ENCODE measurements at places on chromosomes 3 and 15. TPM values are rescaled to one million over a fixed set of nuclear protein-coding genes. Genes with fewer than 3 reads are reported as not detected.
A peak's percentile ranks its signal among the peaks of the same experiment; 100 is the strongest.

Gene TICRR
- 33.8 TPM for total RNA-seq

Gene CASR
- total RNA-seq, result 0.16 TPM

Gene EBLN2
- 2.3 TPM for total RNA-seq

Gene SCN11A
- 0.27 TPM for total RNA-seq

Gene BCL2A1
- total RNA-seq, result 0.25 TPM

Gene ST8SIA2
- total RNA-seq, result 2.9 TPM

Gene TM4SF4
- total RNA-seq, result 2.0 TPM

Gene NRROS
- total RNA-seq, result 5.1 TPM

Gene ENTPD3
- 0.50 TPM for total RNA-seq

Gene SIDT1
- total RNA-seq, result 0.22 TPM

Gene FANCD2
- total RNA-seq, result 69.6 TPM

Gene ABHD17C
- 29.0 TPM for total RNA-seq

Gene CAPN3
- 0.70 TPM for total RNA-seq

Gene SPATA12
- total RNA-seq, result 0.39 TPM

Gene CFAP100
- total RNA-seq, result not detected

- no peak for DNase-seq
These were observed 61.4 kb downstream of the SH3BP5 start for GRCh38 chr3:15271030-15271429.

- no peak for DNase-seq
These were observed 36.0 kb downstream of the NECTIN3 start for GRCh38 chr3:111107662-111108035.

DNA sequence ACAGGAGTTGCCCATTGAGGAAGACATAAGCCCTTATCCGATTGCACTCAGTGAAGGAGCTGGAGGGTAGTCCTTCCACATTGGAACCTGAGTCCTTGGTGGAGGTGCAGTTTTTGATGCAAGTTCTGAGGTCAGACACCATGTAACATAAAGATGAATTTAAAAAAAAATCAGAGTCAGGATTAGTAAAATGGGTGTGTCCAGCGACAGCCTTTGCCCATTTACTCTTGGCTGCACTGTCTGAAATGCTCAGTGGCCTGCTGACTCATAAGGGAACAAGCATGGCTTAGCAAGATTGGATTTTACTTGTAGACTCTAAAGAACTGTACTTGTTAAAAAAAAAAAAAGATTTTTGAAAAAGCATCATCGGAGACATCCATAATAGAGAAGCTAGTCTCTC, 241.1 kb upstream of the TOPAZ1 start:
- no peak for DNase-seq

DNA sequence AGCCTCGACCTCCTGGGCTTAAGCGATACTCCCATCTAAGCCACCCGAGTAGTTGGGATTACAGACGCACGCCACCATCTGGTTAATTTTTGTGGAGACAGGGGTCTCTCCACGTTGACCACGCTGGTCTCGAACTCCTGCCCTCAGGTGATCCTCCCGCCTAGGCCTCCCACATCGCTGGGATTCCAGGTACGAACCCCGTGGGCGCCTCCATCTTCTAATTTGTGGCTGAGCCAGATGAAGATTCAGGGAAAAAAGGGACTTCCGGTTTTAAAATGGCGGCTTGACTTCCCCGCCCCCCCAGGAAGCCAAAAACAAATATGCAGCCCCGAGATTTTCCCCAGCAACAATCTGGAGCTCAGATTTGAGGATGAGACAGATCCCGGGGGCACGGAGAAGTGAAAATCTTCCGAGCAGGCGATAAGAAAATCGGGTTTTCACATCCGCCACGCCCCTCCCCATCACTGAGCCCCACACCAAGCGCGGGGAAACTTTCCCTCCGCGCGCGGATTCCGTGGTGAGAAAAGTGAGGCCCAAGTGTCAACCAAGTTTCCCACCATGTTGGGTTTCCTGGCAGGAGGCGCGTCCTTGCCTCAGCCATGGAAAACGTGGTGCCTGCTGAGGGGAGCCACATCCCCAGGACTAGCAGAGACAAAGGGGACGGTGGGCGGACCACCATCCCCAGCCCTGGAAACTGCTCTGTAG, 15.4 kb downstream of the CHST14 start:
- DNase-seq, result no peak

DNA sequence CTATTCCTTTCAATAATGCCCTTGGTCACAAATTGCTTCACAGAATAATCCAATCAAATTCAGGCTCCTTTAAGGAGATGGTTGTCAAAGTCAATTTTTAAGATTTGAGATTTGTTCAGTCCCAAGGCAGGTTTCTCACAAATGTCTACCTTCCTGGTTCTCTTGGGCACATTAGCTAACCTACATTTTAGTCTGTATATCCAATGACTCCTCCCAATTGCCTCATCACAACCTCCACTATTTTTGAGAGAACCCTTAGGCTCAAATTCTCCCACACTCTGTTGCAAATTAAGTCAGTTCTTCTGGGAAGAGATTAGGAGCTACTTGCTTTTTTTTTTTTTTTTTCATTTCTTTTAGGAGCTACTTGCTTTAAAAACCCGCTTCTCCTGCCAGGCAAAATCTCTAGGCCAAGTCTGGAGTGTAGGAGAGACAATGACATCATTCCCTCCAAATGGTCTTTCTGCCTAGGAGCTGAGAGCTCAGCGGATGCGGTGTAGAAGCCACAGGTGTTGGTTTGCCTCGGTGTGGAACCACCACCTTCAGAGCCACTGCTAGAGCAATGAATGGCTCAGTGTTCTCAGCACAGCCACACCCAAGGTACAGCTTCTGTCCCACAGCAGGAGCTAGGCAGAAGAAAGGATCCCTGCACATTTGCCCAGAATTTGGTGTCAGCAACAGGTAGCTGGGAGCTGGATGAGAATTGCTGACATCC, 10.0 kb upstream of the INO80 start:
- no peak for DNase-seq

- DNase-seq, result no peak
These were observed 67.1 kb downstream of the OXSM start for GRCh38 chr3:25856902-25857518.

GRCh38 chr3:127452321-127452821, 138.2 kb downstream of the TPRA1 start:
- DNase-seq, result no peak

- DNase-seq, result no peak
These were observed 19.3 kb upstream of the PRR23E start for GRCh38 chr3:127173516-127174166.

GRCh38 chr3:111803123-111803593, 55.9 kb upstream of the PHLDB2 start:
- DNase-seq, result no peak

DNA sequence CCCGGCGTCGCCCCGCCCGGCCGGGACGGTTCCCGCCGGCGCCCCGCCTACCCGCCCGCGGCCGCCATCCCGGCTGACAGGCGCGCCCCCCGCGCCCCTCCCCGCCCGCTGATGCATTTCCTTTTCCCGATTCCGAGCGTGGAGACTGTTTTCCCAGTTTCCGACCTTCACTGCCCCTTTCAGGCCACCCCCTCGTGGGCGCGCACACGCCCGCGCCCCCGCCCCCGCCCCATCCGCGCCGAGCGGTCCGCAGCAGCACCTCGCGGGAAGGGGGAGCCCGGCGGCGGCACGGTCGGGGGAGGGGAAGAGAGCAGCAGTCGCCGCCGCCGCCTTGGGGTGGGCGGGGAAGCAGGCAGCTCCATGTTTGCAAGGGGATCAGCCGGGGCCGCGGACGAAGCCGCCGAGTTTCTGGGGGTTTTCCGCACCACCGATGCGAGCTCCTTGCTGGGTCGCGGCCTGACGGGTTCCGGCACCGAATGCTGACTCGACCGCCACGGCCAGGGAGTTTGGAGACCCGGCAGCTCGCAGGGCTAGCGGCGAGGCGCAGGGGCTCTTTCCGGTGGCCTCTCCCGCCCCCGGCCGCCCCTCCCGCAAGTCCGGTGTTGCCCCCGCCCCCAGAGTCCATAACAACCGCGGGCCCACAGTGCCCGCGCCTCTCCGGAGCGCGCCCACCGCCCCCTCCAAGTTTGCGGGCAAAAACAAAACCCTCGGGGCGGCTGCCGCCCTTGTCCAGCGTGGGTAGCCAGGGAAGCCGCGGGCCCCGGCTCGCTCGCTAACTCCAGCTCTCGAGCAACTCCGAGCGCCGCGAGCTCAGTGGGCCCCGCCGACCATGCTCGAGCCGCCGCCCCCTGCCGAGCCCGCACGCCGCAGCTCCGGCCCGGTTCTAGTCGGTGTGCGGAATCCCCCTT, 3.2 kb upstream of the SIN3A start:
- DNase-seq, result peak; percentile 68

GRCh38 chr3:124935794-124936542, 1.4 kb upstream of the MUC13 start:
- DNase-seq, result no peak

GRCh38 chr3:71580636-71581456, 2.7 kb downstream of the FOXP1 start:
- DNase-seq, result no peak

DNA sequence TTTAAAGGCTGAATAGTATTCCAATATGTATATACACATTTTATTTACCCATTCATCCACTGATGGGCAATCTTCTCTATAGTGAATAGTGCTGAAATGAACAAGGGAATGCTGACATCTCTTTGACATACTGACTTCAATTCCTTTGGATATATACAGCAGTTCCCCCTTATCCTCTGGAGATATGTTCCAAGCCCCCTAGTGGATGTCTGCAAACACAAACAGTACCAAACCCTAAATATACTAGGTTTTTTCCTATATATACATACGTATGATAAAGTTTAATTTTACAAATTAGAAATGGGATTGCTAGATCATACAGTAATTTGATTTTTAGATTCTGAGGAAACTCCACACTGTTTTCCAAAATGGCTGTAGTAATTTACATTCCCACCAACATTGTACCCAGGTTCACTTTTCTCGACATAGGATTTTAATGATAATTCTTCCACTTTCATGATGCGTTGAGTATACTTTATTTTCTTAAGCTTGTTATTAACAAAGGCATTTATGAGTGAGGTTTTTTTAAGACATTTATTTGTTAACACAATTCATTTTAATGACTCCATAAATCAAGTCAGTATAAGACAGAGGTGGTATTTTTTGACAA, 38.2 kb downstream of the VPS13C start:
- no peak for DNase-seq

DNA sequence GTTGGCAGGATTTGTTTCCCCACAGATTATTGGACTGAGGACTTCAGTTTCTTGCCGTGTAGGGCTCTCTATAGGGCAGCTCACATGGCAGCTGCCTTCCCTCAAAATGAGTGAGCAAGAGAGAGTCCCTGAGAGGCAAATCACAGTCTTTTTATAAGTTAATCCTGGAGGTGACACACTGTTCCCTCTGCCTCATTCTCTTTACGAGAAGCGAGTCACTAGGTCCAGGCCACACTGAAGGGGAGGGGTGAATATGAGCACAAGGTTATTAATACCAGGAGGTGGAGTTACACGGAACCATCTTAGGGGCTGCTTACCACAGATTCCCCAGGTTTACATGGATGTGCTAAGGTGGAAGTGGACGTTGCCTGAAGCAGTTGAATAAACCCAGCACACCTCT, 77.0 kb downstream of the LPP start:
- no peak for DNase-seq

Data from WTC11 (cell line).